Cardiac muscle cell (in vitro differentiated cells and primary cell): ENCODE measurements at places on chromosomes 1 and 21. TPM values are rescaled to one million over a fixed set of nuclear protein-coding genes. Genes with fewer than 3 reads are reported as not detected.

The SPATA21 gene
- 0.18 TPM in 1 of 2 replicates, not detected in the other for total RNA-seq

The RPL22 gene
- 101 and 132 TPM in 2 replicates for total RNA-seq

The C1orf167 gene
- total RNA-seq: 0.14 and 1.4 TPM in 2 replicates

The HSD3B1 gene
- total RNA-seq: 0.27 TPM in 1 of 2 replicates, not detected in the other

The PTCH2 gene
- 0.53 and 0.66 TPM in 2 replicates for total RNA-seq

The AMIGO1 gene
- 10.5 and 11.2 TPM in 2 replicates for total RNA-seq

The RGS8 gene
- total RNA-seq: 0.32 and 2.2 TPM in 2 replicates

The CA6 gene
- total RNA-seq: not detected in 2 replicates

The PLA2G2F gene
- not detected in 2 replicates for total RNA-seq

The SVBP gene
- total RNA-seq: 28.8 and 35.6 TPM in 2 replicates

The AMY2B gene
- total RNA-seq: 19.2 and 50.8 TPM in 2 replicates

The GIPC2 gene
- total RNA-seq: 0.28 and 0.30 TPM in 2 replicates

The LCE2A gene
- not detected in 2 replicates for total RNA-seq

The CXADR gene
- total RNA-seq: 49.6 and 56.7 TPM in 2 replicates

The PPFIA4 gene
- total RNA-seq: 207 and 215 TPM in 2 replicates

The C1QTNF12 gene
- total RNA-seq: 1.5 TPM in 1 of 2 replicates, not detected in the other

The CFH gene
- total RNA-seq: 0.09 and 0.18 TPM in 2 replicates

The LCE1B gene
- total RNA-seq: not detected in 2 replicates

The SLC2A5 gene
- total RNA-seq: 0.04 TPM in 1 of 2 replicates, not detected in the other

The FCRLA gene
- total RNA-seq: 0.18 TPM in 1 of 2 replicates, not detected in the other

The FAM43B gene
- 3.6 and 3.8 TPM in 2 replicates for total RNA-seq

The F13B gene
- total RNA-seq: not detected in 2 replicates

The ATP6V1G3 gene
- not detected in 2 replicates for total RNA-seq

The DHDDS gene
- total RNA-seq: 48.7 and 51.1 TPM in 2 replicates

The CFAP107 gene
- not detected in 2 replicates for total RNA-seq

The THEM5 gene
- total RNA-seq: not detected in 2 replicates

The LCE1C gene
- not detected in 2 replicates for total RNA-seq

The GUCA2A gene
- total RNA-seq: not detected in 2 replicates

The SH2D1B gene
- 0.06 TPM in 1 of 2 replicates, not detected in the other for total RNA-seq
